Left lung (tissue), 14 donors: ENCODE measurements at places on chromosomes 16 and 17. TPM values are rescaled to one million over a fixed set of nuclear protein-coding genes. Genes with fewer than 3 reads are reported as not detected.

- peaks cover 3% of the 10 kb centered on the region for H3K4me1 ChIP-seq
- H3K27ac ChIP-seq = no peak overlapping the region
- no peaks in the 10 kb centered on the region for H3K36me3 ChIP-seq
- H3K4me3 ChIP-seq = no peak overlapping the region
- peaks cover 64% of the 10 kb centered on the region for H3K27me3 ChIP-seq
Observed at GRCh38 chr16:1902547-1903219, 15.5 kb downstream of the HS3ST6 start.

DNA sequence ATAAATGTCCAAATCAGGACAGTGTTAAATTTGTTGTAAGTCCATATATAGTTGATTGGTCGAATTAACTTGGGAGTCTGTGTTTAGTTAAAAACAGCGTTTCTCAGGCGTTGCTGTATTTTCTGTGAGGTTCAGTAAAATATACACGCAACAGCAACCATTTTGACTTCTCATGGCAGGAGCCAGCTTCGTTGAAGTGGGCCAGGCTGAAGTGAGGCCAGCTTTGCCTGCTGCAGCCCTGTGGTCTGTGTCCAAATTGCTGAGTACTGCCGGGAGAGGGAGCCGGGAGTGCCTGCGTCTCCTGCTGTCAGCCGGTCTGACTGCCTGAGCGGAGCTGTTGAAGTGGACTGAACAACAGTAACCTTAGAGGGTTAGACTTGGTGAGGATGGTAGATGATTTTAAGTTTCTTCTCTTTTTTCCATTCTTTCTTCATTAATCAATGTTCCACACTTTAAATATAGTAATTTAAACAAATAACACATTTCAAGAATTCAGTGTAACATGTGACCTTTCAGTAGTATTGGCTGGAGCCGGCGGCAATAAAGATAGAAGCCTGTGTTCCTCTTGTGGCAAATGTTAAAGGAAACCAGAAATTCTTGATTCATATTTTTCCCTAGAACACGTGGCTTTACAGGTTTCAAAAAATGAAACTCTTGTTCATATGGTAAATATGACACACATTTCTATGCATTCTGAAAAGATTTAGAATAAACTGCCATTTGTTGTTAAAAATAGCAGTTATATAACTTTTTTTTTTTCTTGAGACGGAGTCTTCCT is 37.0 kb upstream of the ZNF750 start:
- peaks cover 8% of the 10 kb centered on the region for H3K36me3 ChIP-seq
- no peak overlapping the region for H3K4me3 ChIP-seq
- H3K4me1 ChIP-seq = peaks cover 43% of the 10 kb centered on the region
- no peaks in the 10 kb centered on the region for H3K27me3 ChIP-seq
- peak; percentile 87 for DNase-seq
- peak overlapping the region; percentile 81 for H3K27ac ChIP-seq

- no peaks in the 10 kb centered on the region for H3K4me1 ChIP-seq
- no peaks in the 10 kb centered on the region for H3K27me3 ChIP-seq
- H3K36me3 ChIP-seq = no peaks in the 10 kb centered on the region
- no peak overlapping the region for H3K4me3 ChIP-seq
Observed at GRCh38 chr16:21103941-21104860, 46.4 kb downstream of the DNAH3 start.

GRCh38 chr17:46086821-46087220 is 87.8 kb downstream of the STH start:
- H3K36me3 ChIP-seq = no peaks in the 10 kb centered on the region
- no peak for DNase-seq
- no peak overlapping the region for H3K27ac ChIP-seq
- H3K27me3 ChIP-seq = no peaks in the 10 kb centered on the region

GRCh38 chr17:75398279-75398678 is 7.2 kb downstream of the GRB2 start:
- no peak overlapping the region for H3K27ac ChIP-seq
- H3K4me3 ChIP-seq = no peak overlapping the region
- H3K4me1 ChIP-seq = peaks cover 95% of the 10 kb centered on the region
- DNase-seq = no peak
- H3K27me3 ChIP-seq = no peaks in the 10 kb centered on the region

DNA sequence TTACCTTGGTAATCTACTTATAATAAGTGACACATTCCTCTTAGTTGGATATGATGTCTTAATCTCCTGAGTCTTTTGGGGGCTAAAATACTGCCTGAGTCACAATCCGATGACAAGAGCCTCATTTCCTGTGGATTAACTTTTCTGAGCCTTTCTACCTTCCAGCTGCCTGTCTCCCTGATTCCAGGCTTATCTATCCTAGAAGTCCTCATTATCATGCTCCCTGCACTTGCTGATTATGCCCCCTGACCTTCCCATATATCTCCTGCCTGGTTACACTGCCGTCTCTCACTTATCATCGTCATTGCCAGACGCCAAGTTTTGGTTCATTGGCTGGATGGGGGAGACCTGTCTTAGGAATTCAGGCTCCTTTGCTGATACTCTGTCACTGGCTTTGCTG is 727.4 kb upstream of the CA10 start:
- DNase-seq = no peak
- no peak overlapping the region for H3K4me3 ChIP-seq
- H3K27me3 ChIP-seq = peaks cover 23% of the 10 kb centered on the region
- H3K36me3 ChIP-seq = no peaks in the 10 kb centered on the region
- H3K27ac ChIP-seq = no peak overlapping the region

GRCh38 chr17:59641799-59642484 is 22.2 kb downstream of the CLTC start:
- H3K4me3 ChIP-seq = no peak overlapping the region
- peaks cover 59% of the 10 kb centered on the region for H3K4me1 ChIP-seq
- no peak for DNase-seq

DNA sequence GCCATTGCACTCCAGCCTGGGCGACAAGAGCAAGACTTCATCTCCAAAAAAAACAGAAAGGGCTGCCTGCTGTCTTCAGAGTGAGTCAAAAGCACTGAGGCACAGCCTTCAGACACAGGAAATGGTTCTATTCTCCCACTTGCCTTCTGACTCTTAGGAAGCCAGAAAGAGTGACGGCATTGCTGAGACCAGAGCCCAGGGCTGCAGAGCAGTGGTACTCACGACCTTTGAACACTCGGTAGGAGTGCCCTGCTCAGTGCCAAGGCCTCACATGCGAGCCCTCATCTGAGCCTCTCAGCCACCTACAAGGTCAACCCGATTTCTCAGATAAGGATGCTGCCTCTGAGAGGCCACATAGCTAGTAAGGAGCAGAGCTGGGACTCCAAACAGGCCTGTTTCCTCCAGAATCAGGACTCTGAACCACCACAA is 3.5 kb upstream of the ITGAE start:
- H3K27me3 ChIP-seq = no peaks in the 10 kb centered on the region
- no peak for DNase-seq
- no peak overlapping the region for H3K27ac ChIP-seq
- no peak overlapping the region for H3K4me3 ChIP-seq
- H3K4me1 ChIP-seq = no peaks in the 10 kb centered on the region

- peak overlapping the region; percentile 82 for H3K4me3 ChIP-seq
- H3K36me3 ChIP-seq = no peaks in the 10 kb centered on the region
- peak; percentile 73 for DNase-seq
- H3K27me3 ChIP-seq = no peaks in the 10 kb centered on the region
- peaks cover 26% of the 10 kb centered on the region for H3K4me1 ChIP-seq
- peak overlapping the region; percentile 98 for H3K27ac ChIP-seq
Observed at GRCh38 chr17:7835814-7836595, 2.0 kb downstream of the KDM6B start.

The MYH3 gene
- 4.5 TPM for polyA plus RNA-seq

The CASKIN1 gene
- polyA plus RNA-seq = 0.18 TPM

The MLLT6 gene
- 111 TPM for polyA plus RNA-seq

The SOST gene
- not detected for polyA plus RNA-seq

The HCRT gene
- not detected for polyA plus RNA-seq
